Frontal cortex (tissue), 4 donors: ENCODE measurements at places on chromosomes 3 and 15. TPM values are rescaled to one million over a fixed set of nuclear protein-coding genes. Genes with fewer than 3 reads are reported as not detected.

DNA sequence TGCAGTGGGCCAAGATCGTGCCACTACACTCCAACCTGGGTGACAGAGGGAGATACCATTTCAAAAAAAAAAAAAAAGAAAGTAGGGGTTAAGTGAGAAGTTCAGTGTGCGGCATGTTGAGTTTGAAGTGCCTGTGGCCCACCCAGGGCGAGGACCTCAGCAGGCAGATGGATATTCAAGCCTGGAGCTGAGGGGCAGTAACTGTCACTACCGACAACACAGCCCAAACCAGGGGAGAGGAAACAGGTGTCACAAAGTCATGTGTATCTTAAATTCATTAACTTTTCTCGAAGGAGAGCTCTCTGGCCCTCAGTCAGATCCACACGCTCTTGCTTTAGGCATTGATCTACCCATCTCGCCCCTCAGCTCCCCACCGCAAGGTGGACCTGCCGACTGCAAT lies 45.3 kb downstream of the FEM1B start:
- no peak for DNase-seq

- no peak for DNase-seq
These were observed 8.5 kb downstream of the FLNB start for GRCh38 chr3:58016710-58017109.

GRCh38 chr3:95810462-95810861 lies 1003.9 kb upstream of the EPHA6 start:
- DNase-seq, result no peak

- DNase-seq, result peak; percentile 0
These were observed 71.1 kb upstream of the DLG1 start for GRCh38 chr3:197369545-197369944.

Gene VGLL4
- total RNA-seq, result 83.2 TPM
